ENCODE measurements at places on chromosomes 7 and 10.

- DNase-seq: no peak
These were observed 111.6 kb downstream of the ADCY1 start for GRCh38 chr7:45685619-45686240.

- peak; percentile 29 for DNase-seq
These were observed 11.4 kb upstream of the FAS start for GRCh38 chr10:88979153-88979562.

- DNase-seq: no peak
These were observed 70.7 kb upstream of the STEAP4 start for GRCh38 chr7:88377434-88377833.

- no peak for DNase-seq
These were observed 5.3 kb downstream of the CTBP2 start for GRCh38 chr10:125155101-125155500.
